ENCODE measurements at places on chromosomes 5 and 9.

DNA sequence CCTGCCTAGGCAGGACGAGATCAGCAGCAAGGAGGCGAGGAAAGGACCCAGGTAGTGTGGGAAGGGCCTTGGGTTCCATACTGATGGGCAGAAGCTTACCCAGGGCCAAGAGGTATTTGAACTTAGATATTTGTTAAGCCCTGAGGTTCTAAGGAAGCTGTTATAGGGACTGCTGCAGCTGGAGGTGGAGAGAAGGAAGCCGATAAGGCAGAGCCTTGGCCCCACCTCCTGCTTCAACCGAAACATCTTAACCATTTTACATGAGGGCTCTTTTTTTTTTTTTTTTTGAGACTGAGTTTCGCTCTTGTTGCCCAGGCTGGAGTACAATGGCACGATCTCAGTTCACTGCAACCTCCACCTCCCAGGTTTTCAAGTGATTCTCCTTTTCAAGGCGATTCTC is 8.6 kb upstream of the AQP3 start:
- DNase-seq: no peak

- no peak for DNase-seq
Observed at GRCh38 chr9:69412741-69413150, 87.7 kb downstream of the ENTREP1 start.

DNA sequence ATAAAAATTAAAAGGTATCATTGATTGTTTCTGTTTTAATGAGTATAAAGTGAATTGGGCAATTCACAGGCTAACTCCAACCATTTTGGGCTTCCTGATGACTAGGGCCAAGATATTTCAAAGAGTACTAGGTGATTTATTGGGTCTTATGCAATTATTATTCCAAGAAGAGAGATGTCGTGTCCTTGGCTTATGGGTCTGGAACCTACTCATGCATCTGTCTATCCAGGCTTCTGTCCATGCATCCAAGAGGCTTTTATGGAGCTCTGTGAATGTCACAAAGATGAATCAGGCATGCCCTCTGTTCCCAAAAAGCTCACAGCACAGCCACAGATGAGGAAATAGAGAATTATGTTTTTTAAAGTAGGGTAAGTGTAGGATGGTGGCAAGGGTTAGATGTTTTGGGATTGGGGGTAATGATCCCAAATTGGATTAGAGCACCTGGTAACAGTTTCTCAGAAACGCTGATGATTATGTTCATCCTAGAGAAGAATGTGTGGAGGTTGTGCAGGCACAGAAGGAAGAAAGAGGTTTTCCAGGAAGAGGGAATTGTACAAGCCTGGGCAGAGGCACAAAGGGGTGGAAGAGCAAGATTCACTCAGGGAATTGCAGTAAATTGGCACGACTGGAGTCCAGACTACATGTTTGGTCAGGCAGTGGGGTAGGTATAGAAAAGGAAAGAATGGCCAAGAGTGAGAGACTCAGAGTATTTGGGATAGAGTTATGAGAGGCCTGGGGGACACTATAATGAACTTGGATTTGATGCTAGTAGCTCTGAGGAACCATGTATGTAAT is 83.0 kb upstream of the TNC start:
- no peak for DNase-seq

DNA sequence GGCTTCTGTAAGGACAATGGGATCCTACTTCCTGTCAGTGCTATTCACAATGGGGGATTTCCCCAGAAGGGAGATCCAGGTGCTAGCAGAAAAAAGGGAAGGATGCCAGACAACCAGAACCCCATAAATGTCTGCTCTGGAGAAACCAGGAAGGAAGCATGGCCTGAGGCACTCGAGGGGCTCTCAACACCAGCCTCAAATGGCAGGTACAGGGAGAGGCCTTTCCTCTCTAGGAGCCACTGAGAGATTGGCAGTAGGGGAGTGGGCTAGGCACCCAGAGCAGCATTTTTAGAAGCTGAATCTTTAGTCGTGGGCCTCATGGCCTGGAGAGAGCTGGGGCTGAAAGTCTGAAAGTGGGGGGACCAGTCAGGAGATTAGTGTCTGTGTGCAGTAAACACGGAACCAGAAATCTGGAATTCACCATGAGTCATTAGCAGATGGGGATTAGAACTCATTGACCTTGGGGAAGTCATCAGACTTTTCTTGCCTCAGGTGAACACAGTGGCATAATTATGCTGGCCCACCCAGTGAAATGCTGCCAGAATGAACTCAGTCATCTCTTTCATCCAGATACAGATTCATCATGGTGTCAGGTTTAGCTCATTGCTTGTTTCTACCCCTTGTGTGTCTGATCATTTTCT is 28.3 kb downstream of the ARHGEF28 start:
- DNase-seq: no peak

- DNase-seq: no peak
Observed at GRCh38 chr5:79845448-79846197, 145.4 kb downstream of the MTX3 start.

DNA sequence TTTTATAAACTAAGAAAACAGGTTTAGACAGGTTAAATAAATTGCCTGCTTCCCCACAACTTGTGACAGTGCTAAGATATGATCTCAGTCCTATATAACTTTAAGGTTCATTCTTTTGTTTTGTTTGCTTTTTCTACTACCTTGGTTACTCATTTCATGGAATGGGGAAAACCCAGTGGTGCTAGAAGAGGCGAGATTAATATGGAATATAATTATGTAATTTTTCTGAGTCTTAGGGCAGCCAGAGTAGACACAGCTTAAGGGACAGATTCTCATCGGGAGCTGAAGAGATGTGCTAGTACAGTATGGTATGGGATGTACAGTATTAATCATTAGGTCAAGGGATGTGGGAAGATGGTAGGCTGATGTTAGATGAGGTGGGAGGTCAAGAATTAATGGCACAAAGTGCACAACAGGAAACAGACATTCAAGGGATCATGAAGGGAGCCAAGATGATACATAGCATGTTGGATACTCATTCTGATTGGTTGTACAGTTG is 6.2 kb downstream of the TRIM32 start:
- no peak for DNase-seq

GRCh38 chr9:124428751-124429529 is 13.7 kb upstream of the PSMB7 start:
- DNase-seq: no peak

DNA sequence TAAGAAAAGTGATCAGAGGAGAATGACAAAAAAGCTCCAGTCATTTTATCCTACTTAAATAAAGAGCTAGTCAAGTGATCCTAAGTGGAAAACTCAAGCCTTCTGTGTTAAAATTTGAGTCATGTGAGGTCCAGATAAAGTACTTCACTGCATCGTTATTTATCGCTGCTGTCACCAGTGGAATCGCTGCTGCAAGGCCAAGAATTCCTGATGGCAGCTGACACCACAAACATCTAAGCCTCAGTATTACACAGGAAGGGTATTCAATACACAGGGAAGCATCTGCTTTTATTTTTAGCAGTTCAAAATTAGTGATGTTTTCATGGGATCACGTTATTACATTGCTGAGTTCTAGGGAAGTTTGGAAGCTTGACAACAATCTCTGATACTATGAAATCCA is 190.3 kb downstream of the GOLPH3 start:
- DNase-seq: no peak

GRCh38 chr9:115234094-115234493 is 116.1 kb upstream of the TNC start:
- DNase-seq: no peak

GRCh38 chr5:16577677-16578076 is 39.1 kb downstream of the RETREG1 start:
- DNase-seq: no peak

GRCh38 chr5:91417219-91417618 is 34.1 kb upstream of the ARRDC3 start:
- no peak for DNase-seq

- no peak for DNase-seq
Observed at GRCh38 chr9:122239722-122240121, 11.0 kb upstream of the LHX6 start.

- DNase-seq: no peak
Observed at GRCh38 chr5:78648359-78649210, at the start of gene LHFPL2. TSS of gene LHFPL2 (minus strand) at chr5:78648772. CDS start at chr5:78510213, 138,559 bp downstream.

- no peak for DNase-seq
Observed at GRCh38 chr5:36728697-36729543, 122.5 kb downstream of the SLC1A3 start.

- DNase-seq: no peak
Observed at GRCh38 chr5:142670804-142671203, 15.1 kb downstream of the FGF1 start.

- no peak for DNase-seq
Observed at GRCh38 chr5:14415024-14415697, 166.4 kb upstream of the OTULINL start.

GRCh38 chr9:137217276-137218211 is 4.5 kb downstream of the RNF208 start:
- no peak for DNase-seq

- DNase-seq: no peak
Observed at GRCh38 chr9:5073701-5074100, 88.6 kb downstream of the JAK2 start.

- no peak for DNase-seq
Observed at GRCh38 chr5:112492291-112492690, 73.2 kb upstream of the EPB41L4A start.

- no peak for DNase-seq
Observed at GRCh38 chr5:135446615-135447014, 533 bp downstream of the DCANP1 start.

DNA sequence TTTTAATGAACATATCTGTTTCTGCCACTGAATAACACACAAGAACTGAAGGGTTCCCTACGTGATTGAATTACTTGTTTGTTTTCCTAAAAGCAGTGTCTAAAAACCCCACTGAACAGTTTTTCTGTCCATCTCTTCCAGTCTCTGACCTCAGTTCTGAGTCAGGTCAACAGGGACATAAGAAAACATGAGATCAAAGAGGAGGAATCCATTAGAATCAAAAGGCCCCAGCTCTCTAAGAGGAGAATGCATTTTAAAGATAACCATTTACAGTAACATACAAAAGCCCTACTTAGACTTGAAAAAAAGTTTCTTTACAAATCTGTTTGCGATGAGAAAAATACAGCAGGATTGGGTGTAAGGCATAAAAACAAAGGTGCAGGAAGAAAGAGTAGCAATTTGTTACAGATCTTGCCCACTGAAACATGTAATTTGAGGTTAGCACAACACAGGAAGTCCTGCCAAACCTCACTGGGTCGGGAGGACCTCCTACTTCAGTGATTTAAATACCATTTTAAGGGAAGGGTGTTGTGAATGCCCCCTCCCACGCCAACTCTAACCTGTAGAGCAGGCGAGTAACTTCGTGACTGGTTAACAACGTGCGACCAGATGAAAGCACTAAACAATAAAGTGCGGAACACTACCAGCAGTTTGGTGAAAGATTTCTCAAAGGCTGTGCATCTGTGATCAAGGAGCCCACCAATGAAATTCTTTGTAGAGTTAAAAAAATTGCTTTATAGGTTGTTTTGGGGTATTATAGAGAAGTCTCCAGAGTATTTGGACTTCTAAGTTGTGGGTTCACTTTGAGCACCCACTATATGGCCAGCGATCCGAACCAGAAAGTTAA is 1.3 kb downstream of the QSOX2 start:
- DNase-seq: peak; percentile 19

GRCh38 chr9:117649126-117649525 is 55.1 kb upstream of the TLR4 start:
- DNase-seq: no peak

DNA sequence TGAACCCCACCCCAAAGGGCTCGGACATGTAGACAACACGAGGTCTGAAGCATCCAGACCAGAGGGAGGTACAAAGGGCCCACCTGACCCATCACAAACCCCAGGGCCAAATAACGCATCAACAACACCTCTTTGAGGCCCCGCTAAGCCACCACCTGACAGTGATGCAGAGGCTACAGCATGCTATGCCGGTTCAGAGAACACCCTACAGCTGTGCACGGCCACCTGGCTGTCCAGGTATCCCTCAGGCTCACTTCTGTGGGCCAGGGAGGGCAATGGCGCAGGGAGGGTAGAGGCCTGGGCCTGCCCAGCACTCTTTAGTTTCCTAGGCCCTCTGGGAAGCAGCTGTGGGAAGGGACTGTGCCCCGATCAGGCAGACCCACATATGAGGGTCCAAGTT is 190.1 kb downstream of the CDK5RAP2 start:
- DNase-seq: no peak

DNA sequence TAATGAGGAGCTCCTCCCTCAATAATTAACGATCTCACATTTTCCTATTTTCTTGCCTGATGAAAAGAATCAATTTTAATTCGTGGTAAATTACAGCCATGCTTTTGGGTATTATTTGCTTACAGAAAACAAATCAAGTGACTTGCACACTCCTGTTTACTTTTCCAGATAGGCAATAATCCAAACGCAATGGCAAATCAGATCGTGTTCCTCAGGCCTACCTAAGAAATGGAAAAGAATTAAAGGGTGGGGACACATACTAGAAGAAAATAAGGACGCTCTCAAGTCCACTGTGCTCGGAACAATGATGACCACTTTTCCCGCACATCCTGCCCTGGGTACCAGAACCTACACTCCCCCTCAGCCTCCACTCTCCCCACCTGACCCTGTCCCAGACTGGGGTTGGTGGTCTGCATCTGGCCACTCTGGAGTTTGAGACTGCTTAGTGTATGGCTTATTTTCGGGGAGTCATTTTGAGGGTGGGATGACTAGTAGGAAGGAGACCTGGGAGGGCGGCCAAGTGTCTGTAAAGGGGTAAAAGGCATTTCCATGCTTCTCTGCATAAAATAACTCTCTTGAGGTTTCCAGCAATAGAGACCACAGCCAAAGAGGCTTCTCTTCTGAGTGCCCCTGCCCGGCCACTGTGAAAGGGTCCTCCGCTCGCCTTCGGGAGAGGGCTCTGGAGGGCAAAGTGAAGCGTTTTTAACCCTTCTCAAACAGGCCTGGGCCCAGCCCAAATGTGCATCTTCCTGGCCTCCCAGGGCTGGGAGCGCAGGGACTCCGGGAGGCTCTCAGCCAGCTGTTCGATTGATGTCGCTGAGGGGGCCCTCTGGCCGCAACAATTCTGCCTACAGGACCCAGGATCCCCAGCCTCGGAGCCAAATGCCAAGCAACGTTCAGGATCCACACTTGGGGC is 4.5 kb upstream of the OTP start:
- no peak for DNase-seq

- DNase-seq: no peak
Observed at GRCh38 chr5:42982107-42982622, 58.0 kb downstream of the ANXA2R start.

- no peak for DNase-seq
Observed at GRCh38 chr9:69943148-69943806, 100.4 kb upstream of the MAMDC2 start.

DNA sequence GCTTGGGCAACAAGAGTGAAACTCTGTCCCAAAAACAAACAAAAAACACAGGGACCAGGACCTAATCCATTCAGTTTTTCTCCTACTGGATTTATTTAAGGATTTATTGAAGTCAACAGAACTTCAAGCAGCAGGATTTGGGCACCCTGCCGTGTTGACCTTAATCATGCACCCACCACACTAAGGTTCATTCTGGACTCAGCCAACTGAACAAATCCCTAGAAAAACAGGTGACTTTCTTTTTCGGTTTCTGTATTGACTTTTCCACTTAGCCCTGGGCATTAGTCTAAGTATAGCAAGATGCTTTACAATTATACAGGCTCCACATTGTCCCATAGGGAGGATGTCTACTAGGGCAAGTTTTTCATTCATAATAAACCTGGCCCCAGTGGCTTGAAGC is 30.0 kb downstream of the ZNF131 start:
- no peak for DNase-seq

All from activated gamma-delta T cell treated with Interleukin-2 at 50 U/mL for 16 hours (primary cell).